Progenitor cell of endocrine pancreas (in vitro differentiated cells): ENCODE measurements at places on chromosomes 16 and 17. TPM values are rescaled to one million over a fixed set of nuclear protein-coding genes. Genes with fewer than 3 reads are reported as not detected.
A peak's percentile ranks its signal among the peaks of the same experiment; 100 is the strongest.

Gene OTOA
- 0.07 and 0.13 TPM in 2 replicates for total RNA-seq

Gene TBC1D3I
- 0.77 and 1.9 TPM in 2 replicates for total RNA-seq

Gene SEPTIN1
- 2.0 and 2.3 TPM in 2 replicates for total RNA-seq

Gene SPATA22
- not detected in 2 replicates for total RNA-seq

Gene BRICD5
- total RNA-seq = 22.5 and 24.6 TPM in 2 replicates

Gene WNT9B
- total RNA-seq = 0.98 and 2.4 TPM in 2 replicates

Gene CCL5
- total RNA-seq = not detected in 2 replicates

Gene DNAAF1
- 1.4 and 1.8 TPM in 2 replicates for total RNA-seq

Gene KRT12
- not detected in 2 replicates for total RNA-seq

DNA sequence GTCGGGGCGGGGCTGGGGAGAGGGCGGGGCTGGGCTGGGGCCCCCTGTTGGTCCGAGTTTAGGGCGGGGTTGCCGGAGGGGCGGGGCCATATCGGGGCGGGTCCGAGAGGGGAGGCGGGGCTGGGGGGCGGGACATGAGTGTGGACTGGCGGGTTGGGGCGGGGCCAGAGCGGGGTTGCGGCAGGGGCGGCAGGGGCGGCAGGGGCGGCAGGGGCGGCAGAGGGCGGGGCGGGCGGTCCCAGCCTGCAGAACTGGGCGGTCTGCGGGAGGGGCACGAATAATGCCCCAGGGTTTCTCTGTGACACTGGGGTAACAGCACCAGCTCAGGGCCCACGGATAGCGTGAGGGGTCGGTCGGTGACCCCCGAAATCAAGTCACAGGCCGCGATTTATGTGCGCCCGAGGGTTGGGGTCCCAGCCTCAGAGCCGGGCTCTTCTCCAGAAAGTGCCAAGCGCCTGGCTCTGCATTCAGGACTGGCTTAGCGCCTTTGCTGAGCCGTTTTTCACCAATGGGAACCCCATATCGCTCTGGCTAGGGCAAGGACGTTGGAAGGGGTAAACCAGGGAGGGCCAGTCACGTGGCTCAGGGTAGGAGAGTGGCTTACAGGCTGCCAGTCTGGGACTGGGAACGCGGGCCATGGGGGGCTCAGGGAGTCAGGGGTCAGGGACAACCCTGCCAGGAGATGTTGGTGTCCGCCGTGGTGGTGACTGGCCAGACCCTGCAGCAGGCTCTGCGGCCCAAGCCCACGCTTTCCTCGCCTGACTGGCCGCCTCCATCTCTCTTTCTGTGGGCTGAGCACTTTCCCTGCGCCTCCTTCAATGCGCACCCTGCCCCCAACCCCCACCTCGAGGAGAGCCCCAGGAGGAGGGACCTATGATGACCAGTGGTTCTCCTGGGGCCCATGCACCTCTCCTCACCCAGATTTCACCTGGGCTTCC lies 1.2 kb upstream of the METTL26 start:
- peak; percentile 78 for DNase-seq

DNA sequence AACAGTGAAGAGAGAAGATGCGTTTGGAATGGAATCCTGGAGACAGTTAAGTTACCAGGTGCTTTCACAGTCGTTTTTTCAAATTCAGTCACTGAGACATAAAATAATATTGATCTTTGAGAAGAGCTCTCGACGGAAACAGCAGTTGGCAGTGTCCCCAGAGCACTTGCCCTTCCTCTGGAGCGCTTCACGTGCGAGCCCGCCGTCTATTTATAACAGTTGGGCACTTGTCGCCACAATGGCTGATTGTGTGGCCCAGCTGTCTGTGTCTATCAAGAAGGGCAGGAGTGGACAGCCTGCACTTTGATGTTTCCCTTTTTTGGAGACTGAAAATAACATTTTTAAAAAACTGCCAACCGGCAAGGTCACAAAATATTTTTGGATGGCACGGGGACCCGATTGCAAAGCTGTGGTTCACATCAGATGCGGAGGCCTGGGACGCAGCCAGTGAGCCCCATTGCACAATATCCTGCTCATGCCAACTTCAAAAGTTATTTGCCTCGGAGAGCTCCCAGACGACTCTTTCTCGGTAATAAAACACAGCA lies 62.9 kb downstream of the ADCY9 start:
- no peak for DNase-seq

DNA sequence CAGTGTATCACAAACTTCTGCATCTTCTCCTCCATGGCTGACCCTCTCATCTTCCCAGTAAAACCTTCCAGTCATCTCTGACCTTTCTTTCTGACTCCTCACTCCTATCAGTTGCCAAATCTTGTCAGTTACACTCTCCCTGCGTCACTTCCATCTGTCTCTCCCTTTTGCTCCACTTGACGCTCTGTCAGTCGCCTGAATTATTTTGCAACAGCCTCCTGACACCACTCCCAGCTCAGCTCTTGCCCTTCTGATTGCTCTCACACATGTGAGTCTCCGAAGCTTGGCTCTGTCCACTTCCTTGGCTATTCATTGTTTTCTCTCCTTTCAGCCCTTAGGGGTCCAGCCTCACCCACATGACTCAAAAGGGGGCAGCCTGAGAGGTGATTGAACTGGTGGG lies 27.7 kb downstream of the DHRS7C start:
- no peak for DNase-seq

GRCh38 chr17:49815761-49816281 lies 27.3 kb downstream of the KAT7 start:
- no peak for DNase-seq

DNA sequence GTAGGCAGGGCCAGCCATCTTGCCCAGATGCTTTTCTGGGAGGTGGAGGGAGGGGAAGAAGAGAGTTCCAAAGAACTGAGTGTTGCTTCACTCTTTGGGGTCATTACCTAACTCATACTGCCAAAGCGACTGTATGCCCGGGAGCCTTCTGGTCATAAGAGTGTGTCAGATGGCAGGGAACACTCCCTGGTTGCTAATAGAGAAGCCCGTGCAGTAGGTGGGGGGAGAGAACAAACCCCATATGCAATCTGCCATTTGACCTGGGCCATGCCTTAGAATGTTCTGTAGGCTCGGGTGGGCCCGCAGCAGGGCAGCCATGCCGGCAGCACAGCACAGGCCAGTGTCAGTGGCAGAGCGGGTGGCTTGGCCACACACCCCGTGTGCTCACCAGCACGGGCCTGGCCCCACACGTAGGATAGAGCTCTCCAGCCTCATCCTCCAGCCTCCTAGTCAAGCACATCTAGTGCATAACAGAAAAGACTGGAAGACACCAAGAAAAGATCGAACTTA lies 120.5 kb downstream of the SOCS1 start:
- no peak for DNase-seq

DNA sequence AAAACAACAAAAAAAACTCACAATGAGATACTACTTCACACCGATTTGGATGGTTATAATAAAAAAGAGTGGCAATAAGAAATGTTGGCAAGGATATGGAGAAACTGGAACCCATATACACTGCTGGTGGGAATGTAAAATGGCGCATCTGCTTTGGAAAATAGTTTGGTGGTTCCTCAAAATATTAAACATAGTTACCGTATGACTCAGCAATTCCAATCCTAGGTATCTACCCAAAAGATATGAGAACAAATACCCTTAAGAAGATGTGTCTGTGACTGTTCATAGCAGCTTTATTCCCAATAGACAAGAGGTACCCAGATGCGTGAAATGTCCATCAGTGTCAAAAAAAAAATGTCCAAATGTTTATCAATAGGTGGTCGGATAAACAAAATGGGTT lies 7.2 kb downstream of the CPPED1 start:
- DNase-seq = no peak

GRCh38 chr16:6250511-6250910 lies 1082.1 kb upstream of the RBFOX1 start:
- DNase-seq = no peak

- DNase-seq = no peak
Measured at GRCh38 chr17:82655038-82655479, 6.8 kb upstream of the WDR45B start.

- DNase-seq = no peak
Measured at GRCh38 chr16:27097800-27098230, 31.1 kb downstream of the C16orf82 start.

DNA sequence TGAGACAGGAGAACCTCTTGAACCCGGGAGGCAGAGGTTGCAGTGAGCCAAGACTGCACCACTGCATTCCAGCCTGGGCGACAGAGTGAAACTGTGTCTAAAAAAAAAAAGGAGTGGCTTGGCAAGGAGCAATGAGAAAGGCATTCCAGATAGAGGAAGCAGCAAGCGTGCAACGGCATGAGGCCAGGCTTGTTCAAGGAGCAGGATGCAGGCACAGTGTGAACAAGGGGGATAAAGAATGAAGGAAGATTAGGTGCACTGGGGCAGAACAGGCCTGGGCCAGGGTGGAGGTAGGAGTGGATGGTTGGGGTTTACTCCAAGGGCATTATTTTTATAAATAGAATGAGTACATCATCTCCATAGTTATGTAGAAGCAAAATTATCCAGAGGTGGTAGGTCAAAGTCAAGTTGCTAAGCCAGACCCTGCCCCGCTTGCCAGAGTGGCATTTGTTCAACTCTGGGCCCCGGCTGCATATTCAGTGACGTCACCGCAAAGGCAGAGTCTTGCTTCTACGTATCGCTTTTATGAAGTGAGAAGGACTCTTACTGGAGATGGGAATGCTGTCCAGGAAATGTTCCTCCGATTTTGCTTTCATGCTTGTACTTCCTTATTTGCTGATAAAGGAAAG lies 100.2 kb downstream of the KATNIP start:
- DNase-seq = no peak

DNA sequence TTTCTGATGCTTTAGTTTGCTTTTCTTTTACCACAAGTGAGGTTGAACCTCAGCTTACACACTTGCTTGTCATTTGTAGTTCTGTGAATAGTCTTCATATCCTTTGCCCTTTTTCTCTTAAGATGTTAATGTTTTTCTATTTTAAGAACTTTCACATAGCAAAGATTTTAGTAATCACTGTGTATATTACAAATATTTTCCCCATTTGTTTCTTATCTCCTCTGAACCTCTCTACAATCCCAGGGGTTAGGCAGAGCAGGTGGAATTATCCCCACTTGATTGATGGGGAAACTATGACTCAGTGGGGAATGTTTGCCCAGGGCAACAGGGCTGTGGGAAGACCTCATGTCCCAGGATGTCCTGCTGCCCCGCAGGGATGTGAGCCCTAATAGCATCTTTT lies 11.7 kb upstream of the MYH3 start:
- DNase-seq = no peak

DNA sequence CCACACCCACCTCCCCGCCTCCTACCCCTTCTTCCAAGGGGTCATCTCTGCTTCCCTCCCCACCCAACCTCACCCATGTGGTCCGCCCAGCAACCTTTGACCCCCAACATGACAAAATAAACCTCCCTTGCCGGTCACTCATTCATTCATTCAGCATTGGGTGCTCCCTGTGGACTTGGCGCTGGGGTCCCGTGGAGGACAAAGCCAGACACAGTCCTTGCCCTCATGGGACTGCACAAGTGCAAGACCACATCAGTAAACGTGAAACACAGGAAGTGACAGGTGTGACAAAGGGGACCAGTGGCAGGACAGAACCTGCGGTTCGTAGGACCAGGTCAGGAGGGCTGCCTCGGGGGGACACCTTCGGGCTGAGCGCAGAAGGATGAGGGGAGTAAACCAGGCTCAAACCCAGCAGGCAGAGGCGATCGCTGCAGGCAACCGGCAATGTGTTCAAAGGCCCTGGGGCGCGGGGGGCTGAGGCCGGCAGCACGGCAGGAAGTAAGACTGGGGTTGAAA lies 185.4 kb downstream of the SEC14L1 start:
- DNase-seq = no peak

DNA sequence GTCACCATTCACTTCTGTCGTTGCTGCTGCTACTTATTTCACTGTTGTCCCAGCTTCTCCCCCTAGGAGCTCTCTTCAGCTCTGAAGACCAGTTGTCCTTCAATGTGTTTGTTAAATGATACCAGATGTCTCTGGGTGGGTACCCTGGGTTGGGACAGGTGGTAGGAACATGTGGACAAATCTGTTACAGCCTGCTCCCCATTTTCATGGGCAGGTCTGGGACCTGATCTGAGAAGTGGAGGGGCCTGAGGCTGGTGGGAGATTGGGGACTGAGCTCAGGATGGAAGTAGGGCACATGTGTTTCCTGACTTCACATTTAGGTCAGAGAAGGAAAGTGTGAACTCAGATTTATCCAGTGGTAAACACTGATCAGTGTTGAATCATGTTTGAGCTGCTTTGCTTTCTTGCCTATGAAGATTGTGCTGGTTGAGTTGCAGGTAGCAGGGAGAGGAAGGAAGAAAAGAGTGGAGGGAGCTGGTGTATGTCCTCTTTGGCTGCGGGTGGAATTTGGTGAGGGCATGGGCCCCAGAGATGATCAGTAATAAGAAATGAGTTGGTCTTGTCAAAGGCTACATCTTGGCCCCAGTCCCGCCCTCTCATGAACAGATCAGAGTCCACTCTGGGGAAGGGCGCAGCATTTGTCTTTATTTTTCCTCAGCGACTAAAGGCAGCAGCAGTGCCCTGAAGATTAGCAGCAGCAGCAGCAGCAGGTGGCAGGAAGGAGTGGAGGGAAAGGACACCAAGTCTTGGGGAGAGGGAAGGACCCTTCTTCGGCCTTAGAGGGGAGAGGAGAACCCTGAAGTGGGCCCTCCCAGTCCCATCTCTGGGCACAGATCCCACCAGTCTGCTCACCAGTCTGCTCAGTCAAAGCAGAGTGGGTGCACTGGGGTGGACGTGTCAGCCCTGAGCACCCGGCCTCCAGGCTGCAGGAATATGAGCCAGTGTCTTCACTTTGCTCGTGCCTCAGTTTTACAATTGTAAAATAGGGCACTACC lies 6.1 kb upstream of the EFTUD2 start:
- no peak for DNase-seq

DNA sequence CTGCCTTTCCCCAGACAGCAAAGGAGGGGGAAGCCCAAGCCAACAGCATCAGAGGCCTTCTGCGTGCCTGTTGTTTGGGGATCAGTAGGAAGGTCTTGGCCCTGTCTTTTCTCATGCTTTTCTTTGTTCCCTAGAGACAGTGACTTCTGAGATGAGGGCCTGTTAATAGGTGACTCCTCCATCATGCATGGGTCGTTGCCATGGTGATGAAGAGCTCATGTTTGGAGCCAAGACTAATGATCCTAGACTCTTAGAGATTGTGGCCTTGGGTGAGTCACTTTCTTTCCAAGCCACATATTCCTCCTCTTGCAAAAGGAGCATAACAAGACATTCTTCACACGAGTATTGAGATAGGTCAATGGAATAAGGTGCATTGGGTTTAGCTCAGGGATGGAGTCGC lies 201.1 kb upstream of the ASIC2 start:
- DNase-seq = no peak

GRCh38 chr16:2147981-2148671 lies at the start of gene RAB26:
RAB26 (plus strand) TSS chr16:2148625; CDS start chr16:2148784, 159 bp downstream.
- peak; percentile 58 for DNase-seq
